ENCODE measurements at places on chromosomes 12 and 14. TPM values are rescaled to one million over a fixed set of nuclear protein-coding genes. Genes with fewer than 3 reads are reported as not detected.

DNA sequence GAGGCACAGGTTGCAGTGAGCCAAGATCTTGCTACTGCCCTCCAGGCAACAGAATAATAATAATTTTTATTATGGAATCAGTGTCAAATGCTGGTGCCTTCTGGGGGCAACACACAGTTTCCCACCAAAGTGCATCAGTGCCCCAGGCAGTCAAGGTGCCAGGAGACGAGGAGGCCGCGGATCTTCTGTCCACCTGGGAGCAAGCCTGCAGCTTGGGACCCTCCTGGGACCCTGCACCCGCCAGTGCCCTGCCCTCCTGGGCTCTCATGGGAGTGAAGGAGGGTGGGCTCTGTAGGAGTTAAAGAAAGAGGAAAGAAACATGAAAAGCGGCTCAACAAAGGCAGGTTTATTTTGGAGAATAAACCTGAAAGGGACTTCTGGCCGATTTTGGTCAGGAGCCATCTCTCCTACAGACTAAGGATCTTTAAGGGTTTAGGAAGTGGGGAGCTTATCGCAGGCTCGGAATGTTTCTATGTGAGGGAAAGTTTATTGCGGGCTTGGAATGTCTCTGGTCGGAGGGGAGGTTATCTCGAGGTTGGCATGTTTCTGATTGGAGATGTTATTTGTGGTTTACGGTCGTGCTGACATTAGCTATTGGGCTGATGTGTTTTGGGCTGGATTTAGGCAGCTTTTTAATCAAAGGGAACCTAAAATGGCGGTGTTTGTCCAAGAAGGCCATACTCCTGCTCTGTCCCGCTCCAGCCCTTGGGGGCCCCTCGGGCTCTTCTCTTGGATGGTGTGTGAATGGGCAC lies 1.1 kb upstream of the ASPG start:
- DNase-seq, result no peak

DNA sequence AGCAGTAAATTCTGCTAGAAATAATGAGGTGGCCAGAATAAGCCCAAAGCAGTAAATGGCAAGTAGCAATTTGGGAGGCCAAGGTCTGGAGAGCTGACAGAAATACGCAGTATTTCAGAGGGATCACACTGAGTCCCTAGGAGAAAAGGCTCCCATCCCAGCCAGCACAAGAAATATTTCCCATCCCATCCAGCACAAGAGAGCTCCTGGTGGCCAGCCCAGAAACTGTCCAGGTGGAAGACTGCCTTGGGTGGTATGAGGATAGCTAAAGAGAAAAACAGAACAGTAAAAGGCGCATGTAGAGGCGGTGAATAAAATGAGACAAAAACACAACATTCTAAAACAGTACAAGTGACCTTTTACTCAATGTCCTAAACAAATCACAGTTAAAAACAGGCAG lies 120.7 kb downstream of the HECTD4 start:
- no peak for DNase-seq

GRCh38 chr14:54594537-54594936 lies 27.6 kb downstream of the SAMD4A start:
- DNase-seq, result no peak

DNA sequence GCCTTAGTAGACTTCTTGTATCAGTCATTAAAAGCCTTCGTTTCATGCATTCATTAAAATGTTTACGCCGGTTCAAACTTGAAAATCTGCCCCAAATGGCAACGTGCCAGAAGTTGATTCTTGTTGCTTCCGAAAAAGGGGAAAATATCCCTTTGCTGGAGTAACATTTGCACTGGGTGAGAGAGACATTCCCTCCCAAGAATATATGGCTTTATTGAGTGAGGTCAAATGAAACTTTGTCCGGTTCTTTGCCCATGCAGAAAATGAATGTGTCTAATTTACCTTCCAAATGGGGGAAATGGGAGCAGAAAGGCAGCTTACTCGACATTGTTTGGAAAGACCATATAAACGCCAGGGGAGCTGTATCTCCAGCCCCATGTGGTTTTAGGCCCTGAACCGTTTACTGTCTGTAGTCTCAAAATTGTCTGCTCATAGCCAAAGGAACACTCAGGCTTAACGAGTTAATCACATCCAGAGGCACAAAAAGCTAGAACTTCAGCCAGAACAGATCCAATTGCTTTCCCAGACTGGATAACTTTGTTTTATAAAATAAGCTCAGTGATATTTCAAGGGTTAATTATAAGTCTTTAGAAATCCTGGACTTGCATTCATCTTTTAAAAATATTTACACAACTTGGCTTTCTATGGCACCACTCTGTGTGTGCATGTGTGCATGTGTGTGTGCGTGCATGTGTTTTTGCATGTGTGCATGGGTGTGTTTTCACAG lies 2.9 kb upstream of the EMP1 start:
- DNase-seq, result no peak

DNA sequence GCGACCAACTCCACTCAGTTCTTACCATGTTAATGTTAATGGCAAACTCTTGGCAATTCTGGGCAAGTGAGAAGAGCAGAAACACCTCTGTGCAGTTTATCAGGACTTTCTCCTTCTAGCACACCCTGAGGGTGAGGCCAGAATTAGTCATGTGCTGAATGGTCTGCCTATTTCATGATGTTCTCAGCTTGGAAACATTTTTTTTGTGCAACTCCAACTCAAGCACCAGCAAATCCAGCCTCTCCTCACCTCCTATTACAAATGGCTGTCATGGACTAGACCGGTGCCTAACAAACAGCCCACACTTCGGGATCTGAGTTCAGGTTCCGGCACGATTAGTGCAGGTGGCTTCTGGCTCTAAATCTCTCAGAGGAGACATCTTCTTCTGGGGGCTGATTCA lies 246.0 kb downstream of the ZFP36L1 start:
- DNase-seq, result peak; percentile 88

DNA sequence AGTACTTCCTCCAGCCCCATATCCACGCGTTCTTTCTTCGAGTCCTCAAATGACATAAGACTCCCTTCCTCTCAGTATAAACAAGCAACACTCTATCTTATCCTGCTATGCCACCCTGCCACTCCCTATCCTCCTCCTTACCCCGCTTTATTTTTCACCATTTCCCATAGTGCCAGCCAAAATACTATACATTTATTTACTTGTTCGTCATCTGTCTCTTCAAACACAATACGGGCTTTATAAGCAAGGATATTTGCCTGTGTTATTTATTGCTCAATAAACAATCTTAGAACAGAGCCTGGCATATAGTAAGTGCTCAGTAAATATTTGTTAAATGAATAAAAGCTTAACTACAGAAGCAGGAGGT lies 444.9 kb downstream of the EGLN3 start:
- no peak for DNase-seq

DNA sequence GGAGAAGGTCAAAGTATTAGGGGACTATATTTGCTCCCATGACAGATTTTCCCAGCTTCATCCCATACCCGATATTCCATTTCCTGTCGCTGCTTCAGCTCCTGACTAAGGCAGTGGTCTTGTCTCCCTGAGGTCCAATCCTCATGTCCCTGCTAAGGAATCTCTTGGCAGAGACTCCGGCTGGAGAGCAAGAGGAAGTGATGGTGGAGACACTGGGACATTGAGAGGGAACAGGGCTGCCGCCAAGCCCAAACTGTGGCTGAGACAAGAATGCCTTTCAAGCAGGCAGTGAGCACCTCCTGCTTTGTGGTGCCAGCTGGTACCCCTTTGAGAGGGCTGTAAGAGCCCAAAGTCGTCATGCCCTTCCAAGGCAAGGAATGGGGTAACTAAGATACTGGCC lies 5.5 kb downstream of the SP7 start:
- no peak for DNase-seq

GRCh38 chr12:83057436-83057835 lies 370.7 kb downstream of the TMTC2 start:
- no peak for DNase-seq

DNA sequence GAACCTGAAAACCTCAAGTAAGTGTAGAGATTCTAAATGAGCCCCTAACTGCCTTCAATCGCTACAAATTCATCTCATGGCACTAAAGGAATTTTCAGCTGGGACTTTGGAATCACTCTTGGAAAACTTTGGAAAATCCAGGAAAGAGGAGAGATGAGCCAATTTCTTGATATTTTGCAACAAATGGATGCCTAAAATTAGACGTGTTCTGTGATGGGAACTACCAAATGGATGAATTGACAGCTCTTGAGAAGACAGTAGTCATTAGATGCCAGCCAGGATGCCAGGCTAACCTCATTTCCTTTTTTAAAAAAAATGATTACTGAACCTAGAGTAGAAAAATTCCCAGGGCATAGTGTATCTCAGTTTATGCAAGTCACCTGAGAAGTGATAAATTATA lies 78.3 kb downstream of the NPAS3 start:
- DNase-seq, result no peak

GRCh38 chr14:95774265-95775160 lies 60.6 kb upstream of the TCL1A start:
- DNase-seq, result peak; percentile 44

DNA sequence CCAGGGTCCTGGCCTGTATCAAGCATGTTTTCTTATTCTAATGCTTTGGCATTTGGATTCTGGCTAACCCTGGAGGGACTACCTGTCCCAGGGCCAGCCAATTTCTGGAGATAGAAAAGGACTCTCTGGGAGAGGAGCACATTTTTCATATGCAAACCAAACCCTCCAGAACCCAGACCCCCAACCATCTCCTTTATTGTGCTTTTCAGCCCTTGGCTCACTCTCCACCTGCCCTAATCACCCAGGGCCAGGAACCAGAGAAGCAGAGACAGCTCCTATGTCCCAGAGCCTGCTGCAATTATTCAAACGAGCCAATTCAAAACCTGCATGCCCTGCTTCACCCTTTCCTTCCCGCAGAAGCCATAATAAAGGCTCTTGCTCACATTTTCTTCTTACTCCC lies 23.8 kb downstream of the HSPB8 start:
- no peak for DNase-seq

DNA sequence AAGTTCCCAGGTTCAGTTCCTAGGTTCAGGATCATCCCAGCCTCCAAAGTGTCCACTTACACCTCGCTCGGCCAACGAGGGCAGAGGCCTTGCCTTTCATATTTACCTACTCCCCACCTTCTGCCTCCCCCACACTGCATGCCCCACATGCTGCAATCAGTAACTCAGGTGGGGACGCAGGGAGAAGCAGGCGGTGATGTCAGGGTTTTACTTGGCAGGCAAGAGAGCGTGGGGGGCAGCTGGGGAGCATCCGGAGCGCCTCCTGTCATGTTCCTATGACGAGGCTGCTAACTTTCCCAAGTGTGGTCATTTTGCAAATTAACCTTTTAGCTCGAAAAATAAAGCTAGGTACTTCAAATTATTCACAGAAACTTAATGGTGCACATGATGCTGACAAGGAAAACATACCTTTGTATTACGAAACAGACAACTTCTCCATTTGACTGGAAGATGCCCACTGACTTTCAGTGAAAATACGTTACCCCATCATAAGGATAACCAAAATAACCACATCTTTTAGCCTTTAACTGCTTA lies 53.8 kb downstream of the SETD3 start:
- no peak for DNase-seq

GRCh38 chr12:27012239-27012981 lies 1.8 kb downstream of the TM7SF3 start:
- no peak for DNase-seq

DNA sequence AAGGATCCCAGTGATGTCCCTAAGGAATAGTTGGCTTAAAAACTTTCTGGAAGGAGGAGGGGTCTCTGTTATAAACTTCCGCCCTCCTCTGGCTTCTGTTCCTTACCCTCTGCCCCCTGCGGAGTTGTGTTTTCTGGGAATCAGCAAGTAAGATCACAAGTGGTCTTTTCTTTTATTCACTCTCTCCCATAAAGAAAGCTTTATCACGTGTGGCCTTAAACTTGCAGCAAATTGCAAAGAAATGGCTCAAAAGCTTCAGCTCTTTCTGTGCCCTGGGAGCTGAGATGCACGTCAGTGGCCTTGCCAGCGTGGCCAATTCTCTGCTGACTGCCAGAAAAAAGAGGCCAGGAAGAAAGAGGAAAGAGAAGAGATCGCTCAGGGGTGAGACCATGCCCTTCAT lies at the start of gene SLCO1C1:
SLCO1C1 (plus strand) TSS at position 101 of the 400 bp plus-strand sequence. CDS start 4,245 bp downstream, outside the sequence.
- DNase-seq, result no peak

GRCh38 chr12:10249690-10250455 lies 37.2 kb downstream of the GABARAPL1 start:
- no peak for DNase-seq

DNA sequence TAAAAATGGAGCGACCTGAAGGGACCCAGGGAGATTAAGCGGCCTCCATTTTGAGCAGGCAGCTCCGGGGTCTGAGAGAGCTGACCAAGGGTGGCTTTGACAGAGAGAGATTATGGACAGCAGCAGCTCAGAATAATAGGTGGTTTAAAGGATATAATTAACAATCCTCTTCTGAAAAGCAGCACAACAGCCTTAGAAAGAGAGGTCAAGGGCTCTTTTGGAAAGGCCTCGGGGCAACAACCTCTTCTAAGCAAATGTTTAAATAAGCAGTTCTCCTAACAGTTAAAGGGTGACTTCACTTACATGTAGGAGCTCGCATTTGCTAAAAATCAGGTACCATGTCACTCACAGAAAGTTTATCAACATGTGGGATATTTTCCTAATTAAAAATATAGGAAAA lies 87.2 kb upstream of the FRMD6 start:
- no peak for DNase-seq

GRCh38 chr14:43671716-43672485 lies 835.2 kb downstream of the FSCB start:
- DNase-seq, result no peak

DNA sequence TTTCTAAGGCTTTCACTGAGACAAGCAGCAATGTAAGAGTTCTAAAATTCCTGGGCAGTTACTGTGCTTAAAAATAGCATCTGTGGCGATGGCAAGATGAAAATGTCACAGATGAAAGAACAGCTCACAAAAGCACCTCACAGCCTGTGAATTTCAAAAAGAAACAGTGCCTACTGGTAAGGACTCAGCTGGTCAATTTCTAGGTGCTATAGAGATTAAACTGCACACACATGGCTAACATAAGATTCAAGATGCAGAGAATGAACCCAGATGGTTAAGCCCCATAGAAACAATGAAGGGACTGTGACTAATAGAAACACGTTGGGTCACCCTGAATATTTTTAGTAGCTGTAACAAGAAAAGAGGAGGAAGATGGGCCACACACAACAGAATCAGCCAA lies 12.0 kb upstream of the IL26 start:
- DNase-seq, result peak; percentile 39

DNA sequence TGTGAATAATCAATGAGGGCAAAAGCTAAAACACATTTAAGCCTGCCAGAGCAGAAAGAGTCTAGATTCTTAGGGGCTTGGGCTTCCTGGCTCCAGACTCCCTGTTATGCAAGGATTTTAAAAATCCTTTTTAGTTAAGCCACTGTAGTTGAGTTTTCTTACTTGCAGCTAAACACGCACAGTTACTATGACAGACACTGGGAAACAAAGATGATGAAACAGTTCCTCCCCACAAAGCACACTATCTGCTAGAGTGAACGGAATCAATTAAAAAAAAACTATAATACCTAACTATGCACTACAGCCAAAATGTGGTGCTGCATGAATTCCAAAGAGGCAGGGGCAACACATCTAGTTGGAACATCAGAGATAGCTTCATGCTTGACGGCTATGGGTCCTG lies 28.2 kb downstream of the RPS6KA5 start:
- no peak for DNase-seq

The NINJ2 gene
- total RNA-seq, result not detected

The RHOJ gene
- total RNA-seq, result 7.8 TPM

The LRFN5 gene
- 3.6 TPM for total RNA-seq

The KLRD1 gene
- total RNA-seq, result under 0.01 TPM

The SLC25A47 gene
- total RNA-seq, result not detected

The MAP1LC3B2 gene
- total RNA-seq, result not detected
